ENCODE measurements at places on chromosomes 4 and X.

- no peak for DNase-seq
These were observed 31.6 kb downstream of the KANTR start for GRCh38 chrX:53125506-53125905.

DNA sequence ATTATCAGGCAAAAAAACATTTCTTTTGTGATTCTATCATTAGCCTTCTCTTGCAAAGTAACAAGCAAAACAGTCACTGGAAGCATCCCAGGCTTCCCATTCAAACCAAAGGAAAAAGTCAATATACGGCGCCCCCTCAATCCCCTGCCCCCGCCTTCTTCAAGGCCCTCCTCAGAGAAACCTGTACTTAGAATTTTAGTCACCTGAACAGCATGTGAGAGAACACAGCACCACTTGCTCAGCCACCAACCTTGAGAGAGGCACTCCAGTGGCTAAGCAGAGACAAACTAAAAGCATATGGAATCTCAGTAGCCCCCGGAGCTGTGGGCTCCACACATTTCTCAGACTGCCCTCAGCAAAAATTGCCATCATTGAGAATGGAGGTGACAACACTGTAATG lies 25.2 kb downstream of the LEF1 start:
- no peak for DNase-seq

DNA sequence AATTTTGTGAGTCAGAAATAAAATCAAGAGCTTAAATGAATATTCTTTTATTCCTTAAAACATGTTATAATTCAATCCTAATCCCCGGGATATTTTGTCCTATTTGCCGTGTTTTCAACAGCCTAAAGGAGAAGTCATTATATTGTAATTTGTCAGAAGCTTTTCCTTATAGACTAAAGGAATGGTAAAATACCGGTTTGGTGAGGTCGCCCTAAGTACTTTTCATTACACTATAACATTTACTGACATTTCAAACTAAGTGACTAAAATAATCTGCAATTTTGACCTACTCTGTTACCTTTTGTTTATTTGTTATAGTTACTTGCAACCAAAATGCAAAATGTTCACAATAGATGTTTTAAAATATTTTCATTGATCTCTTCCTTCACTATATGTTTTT lies 8.8 kb downstream of the DCLK2 start:
- DNase-seq, result no peak

GRCh38 chr4:23290656-23291055 lies 597.9 kb downstream of the GBA3 start:
- no peak for DNase-seq

DNA sequence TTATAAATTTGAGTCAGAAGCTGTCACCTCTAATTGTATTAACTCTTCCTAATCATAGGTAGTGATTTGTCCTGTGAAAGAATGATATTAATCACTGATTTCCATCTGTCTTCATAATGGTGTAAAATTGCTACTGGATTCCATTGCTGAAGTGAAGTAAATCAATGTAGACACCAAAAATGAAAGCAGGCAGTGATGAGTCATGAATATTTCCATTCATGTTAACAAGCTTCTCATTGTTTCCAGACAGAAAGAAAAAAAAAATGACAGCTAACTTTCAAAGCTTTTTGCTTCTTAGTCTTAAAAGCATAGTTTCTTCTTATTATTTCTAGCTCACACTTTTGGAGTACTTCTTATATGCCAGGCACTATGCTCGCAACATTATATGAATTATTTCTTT lies 21.5 kb downstream of the FAM114A1 start:
- no peak for DNase-seq

GRCh38 chr4:32985256-32985655 lies 2265.1 kb downstream of the PCDH7 start:
- DNase-seq, result no peak

DNA sequence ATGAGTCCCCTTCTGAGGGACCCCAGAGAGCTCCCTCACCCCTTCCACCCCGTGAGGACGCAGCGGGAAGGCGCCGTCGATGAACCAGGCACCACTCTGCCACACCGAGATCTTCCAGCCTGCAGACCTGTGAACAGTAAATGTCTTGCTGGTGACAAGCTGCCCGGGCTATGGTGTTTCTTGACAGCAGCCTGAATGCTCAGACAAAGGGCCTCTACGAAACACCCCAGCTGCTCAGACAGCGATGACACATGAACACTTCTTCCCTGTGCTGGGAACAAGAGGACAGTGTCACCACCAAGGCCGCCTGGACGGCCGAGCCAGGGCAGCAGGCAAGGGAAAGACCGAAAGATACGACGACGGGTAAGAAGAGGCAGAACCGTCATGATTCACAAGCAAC lies 30.6 kb upstream of the GTPBP6 start:
- no peak for DNase-seq

DNA sequence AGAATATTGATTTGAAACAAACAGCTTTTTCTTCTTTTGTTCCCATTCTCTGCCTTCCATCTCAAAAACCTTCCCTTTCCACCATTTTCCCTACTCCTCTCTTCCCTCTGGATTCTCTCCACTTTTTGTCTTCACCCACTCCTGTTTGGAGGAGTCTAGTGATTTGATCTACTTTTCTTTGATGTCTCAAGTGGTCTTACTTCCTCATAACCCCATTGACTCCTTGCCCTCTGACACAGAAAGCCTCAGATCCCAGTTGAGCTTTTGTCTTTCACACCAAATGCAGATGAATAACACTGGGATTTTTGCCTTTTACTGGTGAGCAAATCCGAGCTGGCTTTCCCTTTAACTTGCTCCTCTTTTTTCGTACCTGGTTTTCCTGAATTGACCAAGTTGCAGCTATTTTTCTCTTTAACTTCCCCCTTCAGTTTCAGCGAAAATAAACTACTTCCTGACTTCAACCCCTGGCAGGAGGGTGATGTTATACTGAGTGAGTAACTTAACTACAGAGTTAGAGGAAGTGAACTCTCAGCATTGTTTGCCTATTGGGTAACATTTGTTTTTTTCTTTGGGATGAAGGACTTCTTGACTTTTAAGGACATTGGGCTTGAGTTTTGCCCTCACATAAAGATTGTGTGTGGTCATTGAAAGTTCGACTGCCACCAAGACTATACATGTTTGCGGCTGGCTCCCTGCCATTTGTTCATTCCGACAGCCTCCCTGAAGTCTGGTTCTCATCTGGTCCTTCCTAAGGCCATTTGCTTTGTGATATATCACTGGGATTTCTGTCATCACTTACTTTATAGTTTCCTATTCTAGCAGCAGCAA lies 392.8 kb upstream of the NR3C2 start:
- no peak for DNase-seq

- DNase-seq, result no peak
These were observed 65.2 kb downstream of the IGFBP7 start for GRCh38 chr4:57044996-57045395.

GRCh38 chrX:1223242-1223600 lies 10.8 kb upstream of the CRLF2 start:
- DNase-seq, result no peak

- no peak for DNase-seq
These were observed 2.2 kb downstream of the KIT start for GRCh38 chr4:54659749-54660535.

- DNase-seq, result no peak
These were observed 43.0 kb upstream of the SCOC start for GRCh38 chr4:140330311-140330900.

DNA sequence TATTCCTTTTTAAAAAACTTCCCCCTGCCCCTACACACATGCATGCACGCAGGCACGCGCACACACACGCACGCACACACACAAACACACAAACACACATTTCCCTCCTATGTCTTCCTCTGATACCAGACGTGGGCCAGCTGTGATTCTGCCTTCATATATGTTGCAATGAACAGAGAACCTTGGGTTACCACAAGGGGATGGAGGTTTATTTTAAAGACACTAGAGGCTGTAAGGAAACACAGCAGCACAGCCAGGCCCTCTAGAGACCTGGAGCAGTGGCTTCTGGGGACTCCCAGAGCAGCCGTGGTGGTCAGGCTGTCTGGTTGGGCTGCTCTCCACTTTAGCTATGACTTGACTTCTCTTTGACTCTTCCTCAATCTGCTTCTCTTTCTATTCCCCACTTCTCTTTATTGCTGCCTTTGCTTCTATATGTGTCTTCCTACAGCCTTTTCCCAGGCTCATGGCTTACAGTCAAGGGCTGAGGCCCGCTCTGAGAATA lies 3.2 kb upstream of the TLR10 start:
- DNase-seq, result no peak

DNA sequence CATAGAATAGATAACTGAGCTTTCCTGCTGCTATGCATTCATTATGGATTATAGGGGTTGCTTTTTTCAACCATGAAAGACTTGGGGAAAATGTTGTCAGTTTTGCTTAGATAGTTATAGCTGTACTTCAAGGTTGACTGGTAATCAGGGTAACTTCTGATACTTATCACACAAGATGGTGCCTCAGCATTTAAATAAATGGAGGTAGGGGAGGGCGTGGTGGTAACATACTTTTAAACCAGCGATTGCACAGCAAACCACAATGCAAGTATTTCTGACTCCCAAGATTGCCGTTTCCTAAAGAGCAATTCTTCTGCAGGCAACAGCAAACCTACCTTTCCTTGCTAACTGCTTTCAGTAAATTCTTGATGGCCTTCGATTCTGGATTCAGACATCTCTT lies 1.3 kb downstream of the CXCL10 start:
- no peak for DNase-seq

- DNase-seq, result no peak
These were observed 14.2 kb downstream of the LRP2BP start for GRCh38 chr4:185381288-185382196.
